ENCODE measurements at places on chromosomes 5 and 9. TPM values are rescaled to one million over a fixed set of nuclear protein-coding genes. Genes with fewer than 3 reads are reported as not detected.

DNA sequence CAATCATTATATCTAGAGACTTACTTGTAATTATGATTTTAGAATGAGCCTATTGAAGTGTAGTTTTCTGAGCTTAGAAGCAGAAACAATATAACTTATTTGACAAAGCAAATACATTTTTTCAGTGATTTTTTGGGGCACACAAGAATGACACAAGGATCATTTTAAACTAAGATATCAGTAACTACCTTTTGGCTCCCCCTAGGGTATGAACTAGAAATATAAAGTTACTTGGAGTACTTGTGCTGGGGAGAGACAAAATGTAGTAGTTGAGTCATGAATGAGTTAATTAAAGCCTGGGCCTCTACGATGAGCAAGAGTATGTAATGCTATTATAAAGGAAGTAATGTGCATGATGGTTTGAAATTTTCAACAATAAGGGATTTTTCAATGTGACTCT lies 1244.1 kb upstream of the ACO1 start:
- no peaks in the 10 kb centered on the region for H3K4me1 ChIP-seq
- no peaks in the 10 kb centered on the region for H3K36me3 ChIP-seq
- H3K27me3 ChIP-seq, result no peaks in the 10 kb centered on the region
- DNase-seq, result peak; percentile 70
- H3K27ac ChIP-seq, result no peak overlapping the region

Gene FBXO4
- 12.6 TPM for total RNA-seq

- no peaks in the 10 kb centered on the region for H3K27me3 ChIP-seq
- H3K4me1 ChIP-seq, result no peaks in the 10 kb centered on the region
- no peak overlapping the region for H3K4me3 ChIP-seq
- H3K27ac ChIP-seq, result no peak overlapping the region
- no peak for DNase-seq
- H3K36me3 ChIP-seq, result no peaks in the 10 kb centered on the region
Measured at GRCh38 chr5:91976451-91976850, 593.3 kb upstream of the ARRDC3 start.

Gene ZNF474
- not detected for total RNA-seq

- H3K36me3 ChIP-seq, result no peaks in the 10 kb centered on the region
- DNase-seq, result no peak
- peaks cover 19% of the 10 kb centered on the region for H3K27me3 ChIP-seq
- no peak overlapping the region for H3K27ac ChIP-seq
- no peak overlapping the region for H3K4me3 ChIP-seq
Measured at GRCh38 chr5:111973961-111974360, 217.0 kb upstream of the NREP start.

Data from A673 (cell line).